ENCODE measurements at places on chromosomes 11 and 22. TPM values are rescaled to one million over a fixed set of nuclear protein-coding genes. Genes with fewer than 3 reads are reported as not detected.

The HEPN1 gene
- total RNA-seq: not detected

The CLMP gene
- total RNA-seq: 139 TPM

The LINC01488 gene
- not detected for total RNA-seq

The CABP7 gene
- not detected for total RNA-seq

The UBQLN3 gene
- 0.16 TPM for total RNA-seq

The MGAT3 gene
- total RNA-seq: under 0.01 TPM

The PRODH gene
- total RNA-seq: under 0.01 TPM

The CDC45 gene
- 1.1 TPM for total RNA-seq

The OR8G5 gene
- not detected for total RNA-seq

The OR52K2 gene
- total RNA-seq: 0.09 TPM

The OR51L1 gene
- not detected for total RNA-seq

The NXPE2 gene
- total RNA-seq: 0.09 TPM

The EXPH5 gene
- total RNA-seq: 1.5 TPM

The XKR3 gene
- not detected for total RNA-seq

The OR52W1 gene
- total RNA-seq: not detected

The SUSD2 gene
- 0.26 TPM for total RNA-seq

The RTN4R gene
- total RNA-seq: 0.32 TPM

The ELF5 gene
- total RNA-seq: not detected

The SCT gene
- total RNA-seq: 0.43 TPM

The RHOD gene
- 11.6 TPM for total RNA-seq

The APIP gene
- total RNA-seq: 27.1 TPM

The APOL5 gene
- total RNA-seq: not detected

Data from bronchial smooth muscle cell (primary cell).